Foreskin melanocyte (primary cell): ENCODE measurements at places on chromosomes 3 and 15.

- no peak for DNase-seq
These were observed 112.8 kb downstream of the CHDH start for GRCh38 chr3:53733446-53733845.

- no peak for DNase-seq
These were observed 80.6 kb upstream of the MITF start for GRCh38 chr3:69658514-69659140.

- DNase-seq: peak; percentile 89
These were observed 128.2 kb upstream of the SLC7A14 start for GRCh38 chr3:170714122-170714521.

DNA sequence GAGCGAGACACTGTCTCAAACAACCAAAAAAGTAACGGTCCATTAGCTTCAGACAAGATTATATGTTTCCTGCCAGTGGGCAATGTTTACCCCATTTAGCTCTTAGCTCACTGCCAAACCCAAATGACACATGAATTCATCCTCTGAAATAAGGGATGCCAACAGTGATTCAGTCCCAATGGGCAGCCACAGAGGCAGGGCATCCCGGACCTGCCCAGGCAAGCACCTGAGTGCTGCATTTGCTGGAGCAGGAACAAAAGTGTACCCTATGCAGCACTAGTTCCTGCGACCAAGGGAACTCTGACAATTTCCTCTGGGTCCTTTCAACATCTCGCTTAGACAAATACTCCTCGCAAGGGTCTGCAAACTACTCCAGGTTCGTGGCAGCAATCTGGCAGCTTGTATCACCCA, 8.0 kb downstream of the IP6K2 start:
- no peak for DNase-seq

DNA sequence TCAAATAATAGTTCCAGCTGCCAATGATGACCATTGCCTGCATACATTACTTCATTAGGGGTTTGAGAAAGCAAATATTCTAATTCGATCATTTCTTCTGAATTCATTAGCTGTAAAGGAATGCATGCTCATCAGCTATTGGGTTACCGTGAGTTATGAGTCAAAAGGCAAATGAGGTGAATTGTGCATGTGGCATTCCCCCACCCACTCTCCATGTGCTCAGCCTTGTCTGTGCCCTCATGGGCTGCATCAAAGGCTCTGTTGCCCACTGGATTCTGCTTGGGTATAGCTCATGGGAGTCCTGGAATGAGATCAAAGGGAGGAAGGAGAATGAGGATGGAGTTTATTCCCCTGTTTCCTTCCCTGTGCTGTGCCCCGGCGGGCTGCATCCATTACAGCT, 99.3 kb upstream of the CHRNA7 start:
- DNase-seq: no peak

DNA sequence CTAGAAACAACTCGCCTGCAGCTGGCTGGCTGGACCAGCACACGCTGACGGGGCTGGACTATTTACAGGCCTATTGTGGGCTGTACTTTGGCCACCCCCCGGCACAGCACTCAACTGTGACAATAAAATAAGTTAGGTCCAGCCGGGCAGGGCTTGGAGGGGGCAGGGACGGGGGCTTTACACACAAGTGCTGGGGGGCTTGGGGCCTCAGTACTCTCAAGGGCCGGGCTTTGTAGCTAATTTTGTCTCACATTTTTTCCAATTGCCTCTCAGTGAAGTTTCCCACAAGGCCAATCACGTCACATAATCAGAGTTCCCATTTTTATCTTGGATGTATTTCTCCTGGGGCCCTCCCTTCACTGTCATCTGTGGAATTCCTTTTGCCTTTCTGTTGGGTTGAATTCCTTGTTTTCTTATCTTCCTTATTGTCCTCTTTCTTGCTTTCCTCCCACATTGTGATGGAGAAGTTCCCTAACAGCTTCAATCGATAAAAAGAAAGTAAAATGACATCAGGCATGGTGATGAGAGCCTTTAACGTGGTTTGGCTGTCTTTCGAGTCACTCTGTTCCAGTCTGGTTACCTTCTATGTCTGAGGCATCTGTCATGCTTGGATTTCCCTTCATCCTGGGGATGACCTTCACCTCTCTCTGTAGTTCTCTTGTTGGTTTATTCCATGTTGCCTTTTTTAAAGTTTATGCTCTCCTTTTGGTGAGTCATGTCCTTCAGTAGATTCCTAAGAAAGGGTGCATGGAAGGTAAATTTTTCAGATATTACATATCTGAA, 44.1 kb upstream of the CMTM7 start:
- DNase-seq: no peak

DNA sequence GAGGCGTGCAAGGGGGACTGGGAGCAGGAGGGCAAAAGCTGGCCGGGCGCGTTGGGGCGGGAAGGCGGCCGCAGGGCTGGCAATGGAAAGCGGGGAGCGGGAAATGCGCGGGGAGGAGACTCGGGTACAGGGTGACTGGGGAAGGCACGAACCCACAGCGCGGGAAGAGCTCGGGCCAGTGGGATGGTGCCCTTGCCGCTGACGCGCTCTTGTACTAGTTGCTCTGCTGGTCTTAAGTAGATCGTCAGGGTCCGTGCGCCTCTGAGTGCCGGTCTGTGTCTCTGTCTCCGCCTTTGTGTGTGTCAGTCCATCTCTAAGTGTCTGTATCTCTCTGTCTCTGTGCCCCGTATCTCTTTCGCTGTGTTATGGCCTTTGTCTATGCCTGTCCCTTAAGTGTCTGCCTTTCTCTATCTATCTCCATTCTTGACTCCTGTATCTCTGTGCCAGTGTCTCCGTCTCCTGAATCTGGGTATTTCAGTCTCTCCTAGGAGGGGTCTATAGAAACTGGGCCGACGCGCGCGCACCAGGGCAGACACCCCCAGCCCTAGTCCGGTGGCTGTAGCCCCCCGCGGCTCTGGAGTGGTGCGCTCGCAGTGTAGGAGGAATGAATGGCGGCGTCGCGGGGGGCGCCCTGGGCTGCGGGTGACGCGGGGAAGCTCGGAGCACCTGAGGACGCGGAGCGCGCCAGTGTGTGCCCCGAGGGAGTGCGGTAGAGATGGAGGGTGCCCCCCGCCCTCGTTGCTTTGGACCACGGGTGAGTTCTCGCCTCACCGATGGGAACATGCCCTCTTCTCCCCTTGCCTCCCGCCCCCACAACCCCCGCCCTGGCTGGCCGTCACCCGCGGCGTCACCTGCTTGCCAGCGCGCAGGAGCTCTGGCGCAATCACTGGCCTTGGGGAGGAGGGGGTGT, 756 bp upstream of the CAMK2N2 start:
- peak; percentile 39 for DNase-seq

DNA sequence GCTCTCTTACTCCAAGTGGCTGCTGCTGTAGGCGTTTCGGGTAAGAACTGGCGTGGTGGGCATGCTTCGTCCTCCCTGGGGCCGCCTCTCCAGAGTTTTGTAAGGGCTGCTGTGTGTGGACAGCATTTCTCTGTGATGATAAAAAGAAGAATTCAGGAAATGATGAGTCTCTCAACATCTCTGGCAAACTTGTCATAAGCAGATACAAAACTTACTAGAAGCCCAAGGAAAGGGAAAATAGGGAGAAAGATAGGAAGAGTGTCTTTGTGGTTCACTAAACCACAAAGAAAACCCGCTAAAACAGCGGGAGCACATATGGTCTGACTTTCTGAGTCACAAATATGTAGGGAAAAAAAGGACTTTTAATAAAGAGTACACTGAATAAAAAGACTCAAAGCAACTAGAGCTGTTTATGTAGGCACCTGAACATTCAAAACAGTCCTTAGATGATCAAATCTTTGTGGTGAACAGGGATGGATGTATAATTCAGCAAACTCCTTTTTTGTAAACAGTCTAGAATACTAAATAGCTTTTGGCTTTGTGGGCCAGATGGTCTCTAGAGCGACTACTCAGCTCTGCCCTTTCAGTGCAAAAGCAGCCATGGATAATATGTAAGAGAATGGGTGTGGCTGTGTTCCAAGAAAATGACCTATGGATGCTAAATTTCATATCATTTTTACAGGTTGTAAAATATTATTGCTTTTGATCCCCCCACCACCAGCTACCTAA, 60.4 kb upstream of the LMOD3 start:
- peak; percentile 46 for DNase-seq

DNA sequence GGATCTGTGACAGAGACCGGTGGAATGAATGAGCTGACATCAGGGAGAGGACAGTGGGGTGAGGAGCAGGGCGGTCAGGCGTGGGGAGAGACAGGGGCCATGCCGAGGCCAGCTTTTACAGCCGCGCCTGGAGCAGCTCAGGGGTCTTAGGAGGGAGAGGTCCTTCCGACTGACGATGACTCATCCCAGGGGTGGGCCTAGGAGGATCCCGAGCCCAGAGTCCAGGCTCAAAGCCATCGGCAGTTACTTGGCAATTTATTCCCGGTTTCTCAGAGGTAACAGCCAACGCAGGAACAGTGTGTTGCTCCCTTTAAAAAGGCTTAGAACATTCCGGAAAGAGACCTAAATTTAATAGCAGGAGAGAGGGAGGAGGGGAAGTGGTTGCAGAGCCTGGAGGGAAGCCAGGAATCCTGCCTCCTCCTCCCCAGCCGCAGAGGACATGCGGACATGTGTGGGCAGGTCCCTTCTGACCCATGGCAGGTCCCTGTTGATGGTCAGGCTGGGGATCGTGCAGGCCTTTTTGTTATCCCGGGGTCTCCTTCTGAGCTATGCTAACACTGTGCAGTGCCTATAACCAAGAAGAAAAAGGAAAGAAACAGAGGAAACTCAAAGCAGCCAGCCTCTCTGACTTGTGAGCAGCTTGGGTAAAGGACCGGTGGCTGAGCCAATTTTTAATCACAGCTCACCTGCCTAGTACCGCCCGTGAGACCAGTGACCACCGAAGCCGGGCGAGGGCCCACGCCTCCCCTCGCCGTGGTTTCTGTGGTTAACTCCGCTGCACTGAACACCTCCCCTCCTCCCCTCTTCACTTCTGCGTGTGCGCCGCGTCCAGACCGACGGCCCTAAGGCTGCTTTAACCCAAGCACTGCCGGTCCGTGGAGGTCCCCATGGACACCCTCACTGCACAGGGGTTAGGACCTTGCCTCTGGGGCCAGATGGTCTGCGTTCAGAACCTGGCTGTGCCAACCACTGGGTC, 392.4 kb upstream of the PROK2 start:
- DNase-seq: no peak

- peak; percentile 40 for DNase-seq
These were observed 56.6 kb upstream of the ARHGEF3 start for GRCh38 chr3:56858331-56858730.

GRCh38 chr3:150030841-150031240, 60.1 kb upstream of the PFN2 start:
- no peak for DNase-seq

- no peak for DNase-seq
These were observed 3.4 kb downstream of the RARRES1 start for GRCh38 chr3:158728851-158729250.

GRCh38 chr3:100781301-100781700, 72.0 kb downstream of the TFG start:
- no peak for DNase-seq

- no peak for DNase-seq
These were observed 28.6 kb upstream of the TLE3 start for GRCh38 chr15:70126362-70126761.

- no peak for DNase-seq
These were observed 224.4 kb downstream of the CADM2 start for GRCh38 chr3:85182975-85183752.

DNA sequence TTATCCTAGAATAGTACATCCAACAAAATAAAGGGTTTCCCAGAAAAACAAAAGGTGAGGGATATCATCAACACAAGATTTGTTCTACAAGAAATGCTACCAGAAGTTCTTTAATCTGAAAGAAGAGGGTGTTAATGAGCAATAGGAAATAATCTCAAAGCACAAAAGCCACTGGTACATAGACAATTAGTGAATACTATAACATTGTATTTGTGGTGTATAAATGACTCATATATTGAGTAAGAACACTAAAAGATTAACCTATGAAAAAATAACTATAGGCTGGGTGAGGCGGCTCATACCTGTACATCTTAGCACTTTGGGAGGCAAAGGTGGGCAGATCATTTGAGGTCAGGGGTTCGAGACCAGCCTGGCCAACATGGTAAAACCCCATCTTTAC, 210.2 kb upstream of the SLITRK3 start:
- DNase-seq: no peak

DNA sequence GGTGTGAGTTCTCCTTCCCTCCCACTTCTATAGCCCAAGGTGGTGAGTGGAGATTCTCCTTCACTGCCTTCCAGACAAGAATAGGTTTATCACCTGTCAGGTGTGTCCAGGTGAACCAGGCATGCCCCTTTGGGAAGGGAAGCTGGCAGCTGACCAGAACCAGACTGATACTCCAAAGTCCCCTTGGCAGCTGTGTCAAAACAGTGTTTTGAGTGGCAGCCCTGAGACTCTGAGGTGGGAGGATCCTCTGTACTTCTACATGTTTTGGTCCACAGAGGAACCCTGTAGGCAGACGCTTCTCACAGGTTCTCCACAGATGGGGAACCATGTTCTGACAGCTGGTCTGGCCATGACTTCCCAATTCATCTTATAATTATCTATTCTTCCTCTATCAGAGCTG, 30.1 kb downstream of the ISL2 start:
- DNase-seq: no peak

GRCh38 chr3:15052335-15053242, 12.5 kb downstream of the MRPS25 start:
- no peak for DNase-seq

GRCh38 chr15:31476236-31476810, 149.7 kb downstream of the KLF13 start:
- DNase-seq: no peak

DNA sequence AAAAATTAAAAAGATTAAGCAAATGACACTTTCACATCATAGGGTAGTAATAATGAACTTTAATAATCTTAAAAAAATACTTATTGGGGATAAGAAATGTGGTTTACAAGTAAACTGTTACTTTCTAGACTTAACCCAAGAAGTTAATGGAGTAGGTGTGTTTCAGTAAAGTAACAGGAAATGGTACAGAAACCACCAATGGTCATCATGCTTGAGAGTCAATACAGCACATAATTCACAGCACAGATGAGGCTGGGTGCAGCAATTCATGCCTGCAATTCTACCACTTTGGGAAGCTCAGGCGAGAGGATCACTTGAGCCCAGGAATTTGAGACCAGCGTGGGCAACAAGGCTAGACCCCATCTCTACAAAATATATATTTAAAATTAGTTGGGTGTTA, 11.5 kb upstream of the USP50 start:
- DNase-seq: no peak
